ENCODE measurements at places on chromosomes 12 and 14.

DNA sequence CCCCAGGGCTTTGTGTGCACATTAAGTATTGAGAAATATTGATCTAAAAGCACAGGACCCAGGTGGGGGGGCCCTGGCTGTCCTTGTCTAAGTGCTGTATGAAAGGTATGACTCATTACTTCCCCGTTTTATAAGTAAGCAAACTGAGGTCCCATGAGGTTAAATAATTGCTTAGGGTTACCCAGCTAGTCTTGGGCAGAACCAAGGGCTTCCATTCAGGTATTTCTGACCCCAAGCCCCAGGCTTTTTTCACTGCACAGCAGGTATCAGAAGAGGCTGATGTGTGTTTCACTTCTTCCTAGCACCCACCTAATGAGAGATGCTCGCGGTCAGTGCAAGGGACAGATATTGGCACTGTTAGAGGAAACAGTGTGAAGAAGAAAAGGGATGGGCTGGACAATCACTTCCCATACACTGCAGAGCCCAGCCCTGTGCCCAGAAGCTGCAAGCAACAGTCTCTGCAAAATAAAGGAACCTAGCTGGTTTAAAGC is 4.7 kb upstream of the TC2N start:
- peak; percentile 81 for DNase-seq

- DNase-seq, result no peak
Measured at GRCh38 chr14:90853116-90853515, 36.9 kb upstream of the TTC7B start.

- no peak for DNase-seq
Measured at GRCh38 chr12:57837864-57838562, 8.5 kb downstream of the CTDSP2 start.

DNA sequence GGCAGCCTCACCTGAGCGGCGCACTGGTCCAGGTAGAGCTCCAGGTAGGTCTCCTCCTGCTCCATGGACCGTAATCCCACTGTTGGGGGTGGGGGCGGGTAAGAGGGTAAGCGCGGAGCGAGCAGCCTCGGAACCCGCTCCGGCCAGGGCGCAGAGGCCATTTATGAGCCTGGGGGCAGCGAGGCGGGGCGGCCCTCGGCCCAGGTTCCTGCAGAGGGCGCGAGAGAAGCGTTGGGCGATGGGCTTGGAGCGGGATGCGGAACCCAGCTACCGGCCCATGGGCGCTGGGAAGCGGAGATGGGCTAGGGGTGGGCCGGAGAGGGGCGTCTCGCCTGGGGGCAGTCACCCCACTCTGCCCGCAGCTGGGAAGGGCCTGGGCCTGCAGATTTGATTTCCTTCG is at the start of gene TBPL2:
TSS of gene TBPL2 (minus strand) at position 232 of the 400 bp plus-strand sequence. CDS start at position 65, 167 bp downstream.
- no peak for DNase-seq

DNA sequence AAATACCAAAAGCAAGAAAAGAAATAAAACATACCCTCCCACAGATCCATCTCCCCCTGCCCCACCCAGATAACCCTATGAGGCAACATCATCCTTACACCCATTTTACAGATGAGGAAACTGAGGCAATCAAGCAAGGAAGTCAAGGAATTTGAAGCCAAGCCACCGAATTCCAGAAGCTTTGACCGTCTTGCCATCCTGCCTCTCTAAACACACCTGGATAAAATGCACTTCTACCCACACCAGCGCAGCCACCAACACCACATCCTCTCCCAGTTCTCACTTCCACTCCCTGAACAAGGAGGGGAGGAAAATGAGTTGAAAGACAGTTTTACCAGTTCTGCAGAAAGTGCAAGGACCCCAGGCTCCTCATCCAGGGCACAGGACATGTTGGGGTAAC is 13.6 kb downstream of the CMKLR1 start:
- no peak for DNase-seq

- no peak for DNase-seq
Measured at GRCh38 chr14:99047441-99048031, 224.5 kb downstream of the BCL11B start.

- no peak for DNase-seq
Measured at GRCh38 chr14:59240356-59240755, 51.9 kb downstream of the DAAM1 start.

Data from MCF 10A (cell line).